GM19239 (cell line): ENCODE measurements at places on chromosomes 7 and 10.
A peak's percentile ranks its signal among the peaks of the same experiment; 100 is the strongest.

DNA sequence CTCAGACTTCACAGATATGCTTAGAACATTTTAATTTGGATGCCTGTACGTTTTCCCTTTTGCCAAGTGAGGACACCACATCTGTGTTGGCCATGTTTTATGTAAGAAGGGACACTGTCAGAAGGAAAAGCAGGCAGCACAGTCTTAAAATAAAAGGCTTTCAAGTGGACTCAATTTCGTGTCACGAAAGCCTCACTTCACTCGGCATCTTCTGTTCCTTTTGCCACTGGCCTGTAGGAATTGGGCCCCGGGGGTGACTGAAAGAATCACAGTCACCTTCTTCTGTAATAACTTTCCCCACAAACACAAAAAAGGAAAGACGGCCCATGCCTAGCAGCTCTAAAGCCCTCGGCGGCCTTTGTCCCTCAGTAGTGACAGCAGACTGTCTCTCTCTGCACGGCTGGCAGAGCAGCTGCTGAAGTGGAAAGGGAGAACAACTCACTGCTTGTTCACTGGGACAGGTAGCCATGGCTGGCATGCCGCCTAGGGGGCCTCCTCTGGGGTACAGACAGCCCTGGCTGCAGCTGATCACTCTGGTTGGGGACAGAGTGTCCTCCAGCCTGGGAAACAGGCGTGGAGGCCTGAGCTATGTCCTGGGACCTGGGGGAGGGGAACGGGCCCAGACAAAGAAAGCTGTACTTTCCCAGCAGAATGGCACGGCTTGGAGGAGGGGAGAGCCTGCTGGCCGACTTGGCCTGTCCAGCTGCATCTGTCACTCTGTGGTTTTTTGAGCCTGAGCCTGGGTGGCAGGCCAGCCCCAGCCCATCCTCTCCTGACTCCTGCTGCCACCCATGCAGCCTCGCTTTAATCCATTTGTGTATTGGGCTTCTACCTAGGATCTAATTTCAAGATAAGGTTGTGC is 4.4 kb downstream of the RASSF4 start:
- no peak for DNase-seq

DNA sequence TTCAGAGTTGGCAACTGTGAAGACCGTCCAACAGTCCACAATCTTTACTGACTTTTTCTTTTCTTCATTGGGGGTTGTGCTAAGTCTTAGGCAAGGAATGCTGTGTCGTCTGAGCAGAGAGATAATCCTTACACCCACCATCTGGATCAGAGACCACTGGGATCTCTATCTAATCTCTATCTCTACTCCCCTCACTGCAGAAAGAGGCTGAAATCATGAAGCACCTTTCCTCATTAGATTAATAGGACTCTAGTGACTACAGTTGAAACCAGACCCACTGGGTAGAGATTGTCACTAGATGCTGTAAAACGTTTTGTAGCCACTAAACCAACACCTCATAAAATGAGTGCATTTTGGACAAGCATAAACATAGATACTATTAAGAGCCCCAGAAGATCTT is 387.4 kb upstream of the CELF2 start:
- DNase-seq, result no peak

DNA sequence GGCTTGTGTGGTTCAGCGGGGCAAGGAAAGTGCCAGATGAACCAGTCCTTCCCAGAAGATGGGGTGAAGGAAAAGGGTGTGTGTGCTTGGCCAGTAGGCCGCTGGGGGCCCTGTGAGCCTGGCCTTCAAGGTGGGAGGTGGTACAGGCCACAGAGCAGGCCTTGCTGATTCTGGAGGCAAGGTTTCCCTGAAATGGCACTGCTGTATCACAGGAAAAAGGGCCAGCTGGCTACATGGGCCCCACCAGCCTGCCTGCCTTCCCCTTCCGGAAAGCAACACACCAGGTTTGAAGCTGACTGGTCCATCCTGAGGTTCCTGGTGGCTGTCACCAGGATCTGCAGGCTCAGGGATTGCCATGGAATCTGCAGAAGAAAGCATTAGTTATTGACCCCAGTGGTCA is 12.5 kb downstream of the MMRN2 start:
- DNase-seq, result no peak

- DNase-seq, result no peak
Observed at GRCh38 chr7:25854608-25855497, 297.1 kb upstream of the NFE2L3 start.

DNA sequence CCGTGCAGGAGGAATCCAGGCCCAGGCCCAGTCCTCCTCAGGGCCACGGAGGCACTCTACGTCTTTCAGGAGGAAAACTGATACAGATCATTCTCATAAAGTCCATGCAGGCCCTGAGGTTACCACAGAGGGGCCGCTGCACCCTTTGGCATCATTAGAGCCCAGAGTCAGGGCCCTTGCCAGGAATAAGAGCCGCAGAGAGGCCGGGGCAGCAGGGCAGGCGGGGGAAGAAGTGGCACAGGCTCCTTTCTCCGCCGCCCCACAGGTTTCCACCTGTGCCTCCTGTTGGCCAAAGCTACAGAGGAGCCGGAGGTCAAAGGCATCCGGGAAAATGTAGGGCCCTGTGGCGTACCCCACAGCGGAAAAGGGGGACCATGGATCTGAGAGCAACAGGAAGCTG is 366.6 kb upstream of the SHH start:
- no peak for DNase-seq

DNA sequence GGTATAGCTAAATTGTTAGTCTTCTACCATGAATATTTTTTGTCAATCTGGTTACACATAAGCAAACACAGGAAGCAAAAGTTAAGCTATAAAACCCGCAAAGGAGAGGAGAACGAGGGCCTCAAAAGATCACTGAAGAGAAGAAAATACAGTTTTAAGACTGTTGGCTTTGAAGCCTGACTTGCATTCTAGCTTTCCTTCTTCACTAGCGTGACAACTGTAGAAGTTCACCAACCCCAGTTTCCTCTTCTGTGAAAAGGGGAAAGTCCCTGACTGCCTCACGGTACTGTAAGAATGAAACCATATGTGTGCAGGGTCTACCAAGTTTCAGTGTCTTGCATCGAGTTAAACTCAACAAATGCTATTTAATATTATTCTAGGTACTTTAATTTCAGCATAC is 7.5 kb upstream of the LRRN3 start:
- peak; percentile 36 for DNase-seq

GRCh38 chr10:61354401-61354975 is 98.7 kb downstream of the TMEM26 start:
- DNase-seq, result no peak

DNA sequence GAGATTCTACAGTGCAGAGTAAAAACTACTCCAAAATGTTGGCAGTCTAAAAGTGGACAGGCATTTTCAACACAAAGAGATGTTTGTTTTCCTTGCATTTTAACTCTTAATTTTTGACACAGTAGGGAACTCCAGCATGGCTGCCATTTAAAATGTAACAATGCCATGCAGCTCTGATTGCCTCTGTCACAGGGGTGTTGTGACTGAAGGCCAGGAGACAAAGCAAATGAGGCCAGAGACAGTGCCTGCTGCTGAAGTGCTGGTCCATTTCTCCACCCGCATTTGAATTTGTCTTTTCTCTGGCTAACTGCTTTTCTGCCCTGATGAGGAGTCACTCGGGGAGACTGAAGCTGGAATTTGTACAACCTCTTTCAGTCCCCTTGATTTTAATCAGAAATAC is 710.6 kb upstream of the GALNT17 start:
- no peak for DNase-seq

DNA sequence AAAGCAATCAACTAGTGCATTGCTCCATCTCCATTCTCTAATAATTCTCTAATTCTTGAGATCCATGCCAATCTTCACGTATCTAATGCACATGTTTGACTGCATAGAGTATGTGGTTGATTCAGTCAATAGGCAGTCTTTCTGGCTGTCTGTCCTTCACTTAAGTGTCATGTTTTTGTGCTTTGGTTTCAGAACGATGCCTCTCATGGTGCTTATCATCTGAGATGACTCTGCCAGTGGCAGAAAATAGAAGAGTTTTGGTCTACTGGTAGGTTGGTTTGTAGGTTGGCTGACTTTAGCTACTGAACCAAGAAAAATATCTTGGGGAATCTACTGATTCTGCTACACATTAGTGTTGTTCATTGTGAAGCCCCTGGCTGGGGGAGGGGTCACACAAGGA is 364.2 kb downstream of the SFMBT2 start:
- DNase-seq, result peak; percentile 7

GRCh38 chr10:91194497-91195179 is 25.8 kb upstream of the PCGF5 start:
- no peak for DNase-seq

DNA sequence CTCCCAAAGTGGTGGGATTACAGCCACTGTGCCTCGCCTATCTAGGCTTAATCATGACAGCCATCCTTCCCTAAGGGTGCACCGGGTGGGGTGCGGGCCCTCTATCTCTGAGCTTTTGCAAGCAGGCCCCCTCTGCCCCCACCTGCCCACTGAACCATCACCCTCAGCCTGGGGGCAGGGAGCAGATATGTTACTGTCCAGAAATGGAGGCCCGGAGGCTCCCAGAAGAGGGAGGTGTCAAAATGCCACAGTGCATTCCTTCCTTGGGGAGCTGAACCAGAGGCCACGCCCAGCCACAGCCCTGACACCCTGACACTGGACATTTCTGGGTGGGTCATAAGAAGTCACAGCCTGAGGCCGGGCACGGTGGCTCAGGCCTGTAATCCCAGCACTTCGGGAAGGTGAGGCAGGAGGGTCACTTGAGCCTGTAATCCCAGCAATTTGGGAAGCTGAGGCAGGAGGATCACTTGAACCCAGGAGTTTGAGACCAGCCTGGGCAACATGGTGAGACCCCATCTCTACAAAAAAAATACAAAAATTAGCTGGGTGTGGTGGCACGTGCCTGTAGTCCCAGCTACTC is 129.8 kb upstream of the TNRC18 start:
- DNase-seq, result no peak

- DNase-seq, result no peak
Observed at GRCh38 chr10:119931871-119932270, 39.3 kb downstream of the SEC23IP start.

GRCh38 chr7:139989366-139990141 is 73.2 kb downstream of the PARP12 start:
- no peak for DNase-seq

DNA sequence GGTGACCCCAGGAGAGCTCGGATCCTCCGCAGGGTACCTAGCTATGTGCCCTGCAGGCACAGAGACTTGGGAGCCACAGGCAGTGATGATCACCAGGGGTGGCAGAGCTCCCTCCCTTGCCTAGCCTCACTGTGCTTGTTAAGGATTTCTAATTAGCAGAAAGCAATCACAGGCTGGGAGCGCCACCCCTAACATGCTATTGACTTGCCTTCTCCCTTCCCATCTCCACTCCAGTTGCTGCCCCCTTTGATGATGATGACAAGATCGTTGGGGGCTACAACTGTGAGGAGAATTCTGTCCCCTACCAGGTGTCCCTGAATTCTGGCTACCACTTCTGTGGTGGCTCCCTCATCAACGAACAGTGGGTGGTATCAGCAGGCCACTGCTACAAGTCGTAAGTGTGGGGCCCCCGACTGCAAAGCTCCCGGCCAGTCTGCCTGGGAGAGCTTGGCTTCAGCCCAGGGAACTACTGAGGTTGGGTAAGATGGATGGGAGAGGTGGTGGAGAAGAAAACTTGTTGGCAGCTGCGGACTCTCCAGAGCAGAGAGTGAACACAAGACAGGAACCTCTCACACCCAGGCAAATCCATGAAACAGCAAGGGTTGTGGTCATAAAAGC is 1.2 kb downstream of the PRSS1 start:
- DNase-seq, result no peak

- DNase-seq, result no peak
Observed at GRCh38 chr7:70356085-70356786, 758.0 kb downstream of the AUTS2 start.

- no peak for DNase-seq
Observed at GRCh38 chr10:127349737-127350136, 153.3 kb upstream of the INSYN2A start.

- no peak for DNase-seq
Observed at GRCh38 chr10:62443866-62444265, 69.7 kb downstream of the ZNF365 start.

GRCh38 chr7:25238066-25238725 is 9.9 kb upstream of the NPVF start:
- DNase-seq, result no peak

- DNase-seq, result no peak
Observed at GRCh38 chr7:54987772-54988171, 31.0 kb upstream of the EGFR start.

DNA sequence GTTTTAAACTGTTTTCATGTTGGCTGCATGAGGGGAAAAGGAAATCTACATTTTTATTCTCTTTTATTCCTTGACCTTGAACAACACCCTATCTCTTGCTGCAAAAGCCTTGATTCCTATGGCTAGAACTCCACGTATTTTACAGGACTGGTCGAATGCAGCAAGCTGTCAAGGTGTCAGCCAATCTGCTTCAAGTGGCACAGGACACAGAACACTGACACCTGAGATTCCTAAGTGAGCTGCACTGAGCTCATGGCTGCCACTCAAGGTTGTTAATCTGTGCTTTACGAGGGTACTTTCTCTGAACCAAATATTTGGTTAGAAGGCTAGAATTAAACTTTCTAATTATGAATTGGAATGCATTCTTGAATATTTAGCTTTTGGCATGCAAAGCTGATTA is 349.7 kb upstream of the COBL start:
- DNase-seq, result no peak

- DNase-seq, result no peak
Observed at GRCh38 chr7:24949884-24950283, 30.1 kb downstream of the OSBPL3 start.

DNA sequence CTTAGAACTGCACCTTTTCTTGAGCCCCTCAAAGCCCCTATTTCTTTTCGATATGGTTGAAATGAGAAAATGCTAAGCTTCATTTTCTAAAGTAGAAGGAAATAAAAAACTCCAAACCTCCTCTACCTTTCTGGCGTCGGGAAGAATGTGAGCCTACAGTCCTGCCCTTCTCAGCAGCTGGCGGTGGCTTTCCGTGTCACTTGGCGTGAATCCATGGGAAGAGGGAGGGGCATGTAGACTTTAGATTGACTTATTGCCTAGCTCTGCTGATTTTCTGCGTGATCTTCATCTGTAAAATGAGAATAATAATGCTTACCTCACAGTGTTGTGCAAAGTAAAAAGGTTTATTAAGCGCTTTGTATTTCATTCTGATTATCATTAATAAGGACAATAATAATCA is 35.0 kb downstream of the PRR15 start:
- no peak for DNase-seq

GRCh38 chr7:50481867-50482266 is 31.7 kb upstream of the FIGNL1 start:
- DNase-seq, result no peak

DNA sequence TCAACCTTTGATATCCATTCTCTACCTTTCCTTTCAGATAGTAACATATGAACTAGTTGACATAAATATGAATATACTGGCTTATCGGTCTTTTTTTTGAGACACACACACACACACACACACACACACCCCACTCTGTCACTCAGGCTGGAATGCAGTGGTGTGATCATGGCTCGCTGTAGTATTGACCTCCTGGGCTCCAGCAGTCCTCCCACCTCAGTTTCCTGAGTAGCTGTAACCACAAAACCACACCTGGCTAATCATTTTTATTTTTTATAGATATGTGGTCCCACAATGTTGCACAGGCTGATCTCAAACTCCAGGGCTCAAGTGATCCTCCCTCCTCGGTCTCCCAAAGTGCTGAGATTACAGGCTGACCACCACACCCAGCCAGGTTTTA is 14.2 kb upstream of the NT5C3A start:
- DNase-seq, result no peak

- DNase-seq, result no peak
Observed at GRCh38 chr10:64486149-64486548, 964.9 kb downstream of the REEP3 start.

- no peak for DNase-seq
Observed at GRCh38 chr10:28046579-28046978, 47.7 kb upstream of the ODAD2 start.

GRCh38 chr7:138285129-138285528 is 174.9 kb upstream of the TRIM24 start:
- DNase-seq, result no peak
